ENCODE measurements at places on chromosomes 5 and 9.

DNA sequence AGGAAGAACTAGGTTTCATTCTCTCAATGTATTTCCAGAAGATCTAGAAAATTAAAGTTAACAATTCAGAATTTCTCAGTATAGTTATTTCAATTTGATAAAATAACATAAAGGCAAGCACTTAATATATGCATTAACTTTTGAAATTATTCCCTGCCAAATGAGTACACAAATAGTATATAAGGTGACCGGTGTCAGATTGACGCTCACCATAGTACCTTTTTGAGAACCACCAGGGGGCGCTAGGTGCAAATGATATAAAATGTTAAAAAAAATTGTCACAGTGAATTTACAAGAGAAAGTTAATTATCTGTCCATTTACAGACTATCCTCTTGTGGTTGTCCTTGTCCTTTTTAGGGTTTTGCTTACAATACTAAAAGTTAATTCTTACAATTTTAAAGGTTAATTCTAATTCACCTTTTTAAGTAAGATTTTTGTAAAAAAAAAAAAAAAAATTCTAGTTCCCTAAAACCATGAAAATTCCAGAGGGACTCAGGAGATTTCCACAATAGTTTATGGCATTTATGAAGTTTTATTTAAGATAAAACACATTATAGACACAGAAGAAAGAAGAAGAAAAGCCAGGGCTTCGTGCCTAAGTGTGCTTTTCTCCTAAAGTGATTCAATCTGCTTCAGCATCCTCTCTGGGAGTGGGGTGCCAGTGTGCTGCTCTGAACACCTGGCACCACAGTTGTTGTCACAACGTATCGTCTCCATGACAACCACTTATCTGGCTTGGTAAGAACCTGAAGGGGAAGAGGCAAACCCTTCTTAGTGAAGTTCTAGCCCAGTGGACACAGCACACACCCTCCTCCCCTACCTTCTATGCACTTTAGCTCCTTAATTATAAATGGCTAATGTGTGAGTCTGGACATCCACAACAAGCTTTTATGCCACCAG lies 1.7 kb downstream of the ADAMTS16 start:
- peaks cover 5% of the 10 kb centered on the region for H3K4me1 ChIP-seq
- H3K27ac ChIP-seq = no peak overlapping the region
- H3K27me3 ChIP-seq = 0 out of 2 replicates have a peak, but pooled peaks cover 2% of the 10 kb centered on the region

DNA sequence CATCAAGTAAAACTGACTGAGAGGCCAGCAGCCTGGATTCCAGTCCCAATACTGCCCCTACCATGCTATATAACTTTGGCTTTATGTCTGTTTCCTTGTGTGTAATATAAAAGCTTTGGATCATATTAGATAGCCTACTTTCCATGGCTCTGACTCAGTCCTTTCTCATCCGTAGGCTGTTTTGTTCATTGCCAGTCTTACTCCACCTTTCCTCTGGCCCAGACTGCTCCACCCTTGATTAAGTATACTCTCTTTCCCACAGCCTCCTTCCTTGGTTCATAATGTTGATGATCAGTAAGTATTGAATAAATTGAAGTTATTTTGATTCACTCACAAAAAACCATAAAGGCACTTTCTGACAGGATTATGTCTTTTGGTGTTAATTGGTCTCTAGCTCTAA lies 1.5 kb upstream of the MRPS30 start:
- DNase-seq = no peak
- H3K4me3 ChIP-seq = no peak overlapping the region
- H3K36me3 ChIP-seq = no peaks in the 10 kb centered on the region
- H3K27me3 ChIP-seq = no peaks in the 10 kb centered on the region

DNA sequence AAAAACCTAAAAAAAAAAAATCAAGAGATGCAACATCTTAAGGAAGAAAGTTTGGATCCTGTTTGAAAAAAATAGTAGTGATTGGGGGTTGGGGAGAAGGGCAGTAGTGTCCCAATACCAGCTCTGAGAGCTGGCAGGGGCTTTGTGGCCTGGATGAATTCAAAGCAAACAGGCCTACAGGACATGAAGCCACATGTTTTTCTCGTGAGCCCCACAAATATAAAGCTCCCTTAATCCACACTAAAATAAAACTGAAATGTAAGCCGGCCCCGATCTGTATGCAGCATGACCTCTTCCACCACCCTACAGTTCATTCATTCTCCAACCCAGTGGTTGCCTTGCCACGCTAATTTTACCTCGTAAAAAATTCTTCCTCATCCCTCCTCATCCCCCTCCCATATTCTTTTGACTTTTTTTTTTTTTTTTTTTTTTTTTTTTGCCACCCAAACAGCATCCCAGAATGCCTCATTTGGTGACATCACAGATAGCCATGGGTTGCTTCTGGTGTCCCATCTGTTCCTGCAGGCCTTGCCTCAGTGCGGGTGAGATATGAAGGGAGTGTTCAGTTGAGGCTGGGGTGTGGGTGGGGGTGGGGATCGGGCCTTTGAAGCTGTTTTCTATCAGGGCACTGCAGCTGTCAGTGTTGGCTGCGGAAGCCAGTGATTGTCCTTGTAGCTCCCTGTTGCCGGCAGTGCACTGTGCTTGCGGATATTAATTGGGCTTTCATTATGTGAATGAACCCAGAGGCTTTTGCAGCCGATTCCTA lies 81.6 kb upstream of the NFIB start:
- no peak for DNase-seq
- no peak overlapping the region for H3K27ac ChIP-seq
- no peaks in the 10 kb centered on the region for H3K27me3 ChIP-seq
- no peaks in the 10 kb centered on the region for H3K36me3 ChIP-seq

DNA sequence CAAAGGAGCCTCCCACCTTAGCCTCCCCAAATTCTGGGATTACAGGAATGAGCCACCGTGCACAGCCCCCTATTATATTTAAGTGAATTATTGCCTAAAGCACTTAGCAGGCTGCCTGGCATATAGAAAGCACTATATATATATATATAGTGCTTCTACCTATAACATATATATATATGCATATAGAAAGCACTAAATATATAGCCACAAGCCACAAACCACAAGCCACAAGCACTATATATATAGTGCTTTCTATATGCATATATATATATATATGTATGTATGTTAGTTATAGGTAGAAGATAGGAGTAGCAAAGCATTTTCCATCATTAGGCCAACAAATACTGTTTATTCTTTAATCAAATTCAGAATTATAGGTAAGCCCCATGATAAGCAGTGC lies 185.8 kb downstream of the CWC27 start:
- no peaks in the 10 kb centered on the region for H3K27me3 ChIP-seq
- no peak overlapping the region for H3K27ac ChIP-seq
- no peaks in the 10 kb centered on the region for H3K4me1 ChIP-seq
- no peak for DNase-seq
- H3K4me3 ChIP-seq = no peak overlapping the region

DNA sequence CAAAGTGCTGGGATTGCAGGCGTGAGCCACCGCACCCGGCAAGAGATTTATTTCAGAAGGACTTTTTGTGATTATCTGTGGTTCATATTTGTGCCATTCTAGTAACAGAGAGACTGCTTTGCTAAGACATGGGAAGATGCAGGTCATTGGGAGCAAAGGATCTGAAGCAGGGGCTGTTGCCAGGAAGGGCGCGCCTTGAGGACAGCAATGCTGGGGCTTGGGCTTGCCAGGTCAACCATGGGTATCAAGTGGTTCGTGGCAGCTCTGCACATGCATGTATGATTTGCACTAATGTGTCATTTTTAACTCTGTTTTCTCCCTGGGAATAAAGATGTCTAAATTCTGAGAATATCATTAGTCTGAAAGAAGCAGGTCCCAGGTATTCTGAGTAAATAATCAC lies 17.0 kb downstream of the ADAMTS2 start:
- DNase-seq = no peak
- no peaks in the 10 kb centered on the region for H3K36me3 ChIP-seq
- no peak overlapping the region for H3K4me3 ChIP-seq
- peaks cover 4% of the 10 kb centered on the region for H3K4me1 ChIP-seq
- H3K27ac ChIP-seq = no peak overlapping the region

DNA sequence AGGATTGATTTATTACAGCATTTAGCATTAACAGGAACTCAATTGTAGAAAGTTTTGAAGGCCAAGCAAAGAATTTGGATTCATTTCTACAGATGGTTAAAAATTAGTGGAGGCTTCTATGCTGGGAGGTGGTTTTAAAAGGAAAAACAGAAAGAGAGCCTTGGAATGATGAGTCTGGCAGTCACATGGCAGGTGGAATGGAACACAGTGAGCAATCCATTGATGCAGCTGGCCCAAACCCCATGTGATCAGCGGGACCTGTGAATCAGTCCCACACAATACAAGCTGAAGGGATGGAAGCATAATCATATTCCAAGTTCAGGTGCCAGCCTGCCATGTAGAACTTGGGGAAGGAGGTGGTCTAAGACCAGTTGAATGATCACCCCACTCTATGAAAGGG lies 147.9 kb downstream of the PIP5K1B start:
- no peak overlapping the region for H3K4me3 ChIP-seq
- 0 out of 2 replicates have a peak, but pooled peaks cover 2% of the 10 kb centered on the region for H3K4me1 ChIP-seq
- H3K27ac ChIP-seq = no peak overlapping the region
- no peaks in the 10 kb centered on the region for H3K27me3 ChIP-seq
